ENCODE measurements at places on chromosomes 5 and 9.

GRCh38 chr9:115495052-115495635 is 377.2 kb upstream of the TNC start:
- DNase-seq: no peak

- peak; percentile 72 for DNase-seq
Measured at GRCh38 chr9:503881-504852, 289.5 kb downstream of the DOCK8 start.

DNA sequence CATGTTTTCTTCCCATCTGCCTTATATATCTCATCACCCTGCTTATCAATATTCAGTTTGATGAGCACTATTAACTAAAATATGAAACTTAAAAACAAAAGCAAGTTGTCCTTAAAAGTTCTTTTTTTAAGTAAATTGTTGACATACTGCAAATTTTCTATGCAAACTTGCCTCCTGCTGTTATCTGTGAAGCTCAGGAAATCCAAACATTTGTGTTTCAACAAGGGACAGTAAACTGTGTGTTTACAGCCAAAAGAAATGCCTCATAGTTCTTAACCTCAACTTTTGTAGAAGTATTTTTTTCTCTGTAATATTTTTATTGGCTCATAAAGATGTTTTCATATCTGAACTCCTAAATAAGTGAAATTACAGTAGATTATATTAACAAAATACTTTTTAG is 7.7 kb upstream of the TTC23L start:
- no peak for DNase-seq

DNA sequence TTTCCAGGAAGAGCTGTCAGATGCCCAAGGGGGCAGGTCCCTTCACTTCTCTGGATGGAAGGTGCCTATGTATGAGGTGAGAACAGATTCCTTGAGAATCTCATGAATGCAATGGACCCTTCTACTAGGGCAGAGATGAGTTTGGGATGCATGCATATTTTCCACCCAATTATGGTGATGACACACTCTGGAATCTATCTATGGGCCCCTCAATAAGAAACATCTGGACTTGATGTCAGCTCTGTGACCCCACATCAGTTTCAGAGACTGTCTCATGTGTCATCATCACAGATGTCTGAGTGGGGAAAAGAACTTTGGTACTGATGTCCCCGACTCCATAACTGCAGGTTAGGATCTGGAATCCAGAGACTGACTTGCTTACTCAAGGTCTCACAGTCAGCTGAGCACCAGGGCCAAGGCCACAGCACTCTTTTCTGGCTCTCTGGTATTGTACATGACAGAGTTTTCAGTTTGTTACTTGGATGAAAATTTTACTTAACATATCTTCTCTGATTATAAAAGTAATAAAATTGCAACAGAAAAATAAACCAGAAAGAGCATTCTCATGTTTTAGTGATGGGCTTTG is 177.0 kb downstream of the DCP2 start:
- DNase-seq: no peak

- no peak for DNase-seq
Measured at GRCh38 chr5:115274584-115274983, 11.9 kb upstream of the PGGT1B start.

- DNase-seq: peak; percentile 28
Measured at GRCh38 chr9:35258660-35259474, 97.1 kb downstream of the UNC13B start.

- no peak for DNase-seq
Measured at GRCh38 chr9:81519816-81520495, 169.4 kb downstream of the TLE1 start.

DNA sequence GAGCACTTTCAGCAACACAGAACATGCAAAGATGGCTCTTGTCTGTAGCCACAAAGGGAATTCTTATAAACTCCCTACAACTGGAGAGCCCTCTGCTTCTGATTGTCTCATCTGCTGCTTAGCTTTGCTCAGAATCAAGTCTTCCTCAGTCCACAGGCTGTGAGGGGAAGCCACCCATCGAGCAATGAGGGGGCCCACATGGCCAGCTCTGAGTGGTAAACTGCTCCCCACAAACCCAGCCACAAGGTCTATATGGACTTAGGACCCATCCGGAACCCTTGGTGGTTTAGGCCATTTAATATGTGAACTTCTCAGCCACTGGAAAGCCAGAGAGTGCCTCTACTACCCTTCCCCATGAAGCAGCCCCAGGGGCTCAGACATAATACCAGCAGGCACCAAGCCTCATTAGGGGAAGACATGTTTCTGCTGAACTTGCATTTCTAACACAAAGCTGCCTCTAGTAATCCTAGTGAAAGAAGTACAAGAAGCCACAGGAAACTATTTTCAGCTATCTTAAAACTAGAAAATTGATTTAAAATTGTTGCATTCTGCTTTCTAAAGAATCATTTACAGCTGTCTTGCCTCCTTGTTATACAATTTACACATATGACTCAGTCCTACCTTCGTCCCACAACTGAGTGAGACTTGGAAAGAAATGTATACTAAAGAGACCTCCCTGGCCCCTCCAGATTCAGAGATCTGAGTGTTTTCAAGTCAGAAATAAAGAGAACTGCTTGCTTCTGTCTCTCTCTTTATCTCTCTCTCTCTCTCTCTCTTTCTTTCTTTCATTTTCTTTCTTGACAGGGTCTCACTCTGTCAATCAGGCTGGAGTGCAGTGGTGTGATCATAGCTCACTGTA is 90.2 kb downstream of the ESM1 start:
- DNase-seq: no peak

DNA sequence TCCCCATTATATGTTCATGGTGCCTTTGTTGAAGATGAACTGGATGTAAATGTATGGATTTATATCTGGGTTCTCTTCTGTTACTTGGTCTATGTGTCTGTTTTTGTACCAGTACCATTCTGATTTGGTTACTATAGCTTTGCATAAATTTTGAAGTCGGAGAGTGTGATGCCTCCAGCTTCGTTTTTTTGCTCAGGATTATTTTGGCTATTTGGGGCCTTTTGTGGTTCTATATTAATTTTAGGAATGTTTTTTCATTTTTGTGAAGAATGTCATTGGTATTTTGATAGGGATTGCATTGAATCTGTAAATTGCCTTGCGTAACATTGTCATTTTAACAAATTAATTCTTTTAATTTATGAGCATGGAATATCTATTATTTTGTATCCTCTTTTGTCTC is 36.6 kb upstream of the ZNF366 start:
- DNase-seq: no peak

DNA sequence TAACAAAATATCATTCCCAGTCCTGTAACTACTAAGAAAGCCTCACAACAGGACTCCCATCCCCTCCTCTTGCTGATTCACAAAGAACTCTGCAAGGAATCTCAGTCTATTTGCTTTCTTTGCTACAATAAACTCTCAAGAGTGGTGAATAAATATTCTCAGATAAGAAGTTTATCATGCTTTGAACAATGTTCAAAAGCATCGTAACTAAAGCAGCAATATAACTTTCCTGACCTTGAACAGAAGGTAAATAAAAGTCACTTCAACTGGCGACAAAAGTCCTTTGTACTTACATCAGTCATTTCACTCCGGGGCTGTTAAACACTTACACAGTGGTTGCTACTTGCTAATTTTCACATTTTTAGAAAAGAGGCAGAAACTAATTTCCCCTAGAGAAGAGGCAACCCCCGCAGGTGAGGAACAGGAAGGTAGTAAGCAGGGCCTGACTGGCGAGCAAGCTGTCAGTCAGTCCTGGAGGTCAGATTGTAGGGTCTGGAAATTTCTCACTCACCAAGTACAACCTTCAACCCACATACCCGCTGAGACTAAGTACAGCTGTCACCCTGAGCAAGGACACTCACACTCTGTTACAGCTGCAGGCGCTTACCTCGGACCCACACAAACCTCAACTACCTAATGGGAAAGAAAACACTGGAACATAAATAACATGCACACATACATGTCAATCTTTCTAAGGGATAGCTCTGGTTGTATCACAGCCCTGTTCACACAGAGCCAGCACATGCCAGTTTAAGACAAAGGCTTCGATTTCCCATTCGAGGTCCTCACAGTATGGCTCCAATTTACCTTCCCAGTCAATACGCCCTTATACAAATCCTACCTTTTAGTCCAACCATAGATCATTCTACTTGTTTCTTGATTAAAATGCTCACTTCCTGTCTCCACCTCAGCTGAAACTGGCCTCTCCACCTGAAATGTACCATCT is 104.6 kb upstream of the RETREG1 start:
- DNase-seq: no peak

GRCh38 chr5:96198356-96199058 is 234.5 kb downstream of the PCSK1 start:
- no peak for DNase-seq

DNA sequence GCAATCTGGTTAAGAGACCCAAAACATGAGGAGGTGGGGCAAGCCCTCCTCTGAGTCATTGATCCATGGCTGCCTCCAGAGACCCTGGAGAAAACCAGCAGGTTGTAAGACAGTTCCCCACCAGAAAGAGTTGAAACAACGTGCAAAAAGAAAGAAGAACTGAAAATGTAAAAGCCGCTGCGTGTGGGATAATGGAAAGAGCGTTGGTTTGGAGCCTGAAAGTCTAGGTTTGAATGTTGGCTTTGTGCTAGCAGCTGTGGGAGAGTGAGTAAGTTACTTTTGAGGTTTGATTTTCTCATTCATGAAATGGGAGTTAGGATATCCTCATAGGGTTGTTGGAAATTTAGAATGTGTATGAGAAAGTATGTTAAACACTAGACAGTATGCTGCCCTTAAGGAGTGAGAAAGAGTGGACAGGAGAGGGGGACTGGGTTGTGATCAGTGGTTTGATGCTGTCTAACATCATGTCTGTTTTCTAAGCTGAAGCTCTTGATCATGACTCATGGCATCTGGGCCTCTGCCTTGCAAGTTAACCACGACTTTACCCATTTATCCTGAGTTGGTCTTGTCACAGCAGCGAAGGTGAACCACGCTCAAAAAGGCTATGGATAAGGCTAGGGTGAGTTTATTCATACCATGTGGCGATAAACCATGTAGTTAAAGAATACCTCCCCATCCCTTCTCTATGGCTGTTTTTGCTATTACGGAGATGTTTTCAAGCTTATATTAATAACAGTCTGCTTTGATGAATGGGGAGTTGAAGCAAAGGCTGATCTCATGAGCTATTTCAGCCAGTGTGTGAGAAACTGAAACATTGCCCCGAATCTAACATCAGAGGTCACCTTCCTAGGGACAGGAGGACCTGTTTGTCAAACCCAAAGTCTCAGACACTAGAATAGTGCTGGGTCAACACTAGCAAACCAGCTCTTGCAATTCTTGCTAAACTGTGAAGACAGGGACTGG is 41.3 kb downstream of the ZNF366 start:
- DNase-seq: no peak

- DNase-seq: no peak
Measured at GRCh38 chr5:1727571-1727970, 72.1 kb downstream of the MRPL36 start.

DNA sequence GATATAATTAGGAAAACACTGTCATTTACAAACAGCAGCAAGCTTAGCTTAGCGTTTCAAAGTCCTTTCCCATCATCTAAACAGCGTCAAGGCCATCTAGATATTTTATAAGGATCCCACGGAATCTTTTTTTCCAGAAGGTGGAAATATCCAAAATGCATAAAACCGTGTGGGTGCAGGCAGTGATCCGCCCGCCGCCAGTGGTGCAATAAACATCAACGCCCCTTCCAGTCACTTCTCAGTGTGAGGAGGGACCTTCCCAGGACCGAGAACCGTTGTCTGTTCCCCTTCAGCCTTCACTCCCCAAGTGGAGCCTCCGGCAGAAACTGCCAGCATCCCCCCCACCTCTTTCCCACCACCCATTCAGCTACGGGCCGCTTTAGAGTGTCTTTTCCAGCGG is 22.9 kb downstream of the OLFM1 start:
- no peak for DNase-seq

DNA sequence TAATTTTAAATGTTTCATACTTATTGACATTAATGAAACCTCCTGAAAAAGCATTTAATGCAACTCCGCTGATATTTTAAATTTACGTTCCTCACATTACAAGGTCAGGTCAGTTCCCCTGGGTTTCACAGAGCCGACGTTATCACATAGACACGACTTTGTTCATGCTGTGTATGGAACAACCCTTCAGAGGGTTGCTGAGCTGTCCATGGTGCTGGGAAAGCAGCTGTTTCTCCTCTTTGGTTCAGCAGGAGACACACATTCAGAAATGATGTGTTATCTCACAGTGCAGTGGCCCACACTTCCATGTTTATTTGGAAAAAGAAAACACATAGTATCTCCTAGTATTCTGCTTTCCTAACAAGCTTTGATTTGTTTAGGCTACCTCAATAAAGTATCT is 53.5 kb downstream of the PPP2R2B start:
- DNase-seq: no peak

DNA sequence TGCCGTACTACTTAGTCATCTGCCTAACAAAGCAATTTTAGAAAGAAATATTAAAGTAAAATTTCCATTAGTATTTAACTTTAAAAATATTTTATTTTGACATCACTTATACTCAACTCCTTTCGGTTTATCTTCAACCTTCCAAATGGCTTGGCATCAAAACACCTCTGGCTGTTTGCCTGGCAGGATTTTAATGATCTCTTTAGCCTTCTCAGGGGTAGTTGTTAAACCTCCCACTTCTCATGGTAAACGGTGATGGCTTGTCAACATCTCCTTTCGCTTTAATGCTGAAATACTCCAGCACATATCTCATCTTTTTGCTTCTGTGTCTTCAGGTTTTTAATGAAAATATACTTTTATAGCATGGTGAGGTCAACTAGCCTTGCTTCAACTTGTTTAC is 747.1 kb downstream of the CETN3 start:
- DNase-seq: no peak

DNA sequence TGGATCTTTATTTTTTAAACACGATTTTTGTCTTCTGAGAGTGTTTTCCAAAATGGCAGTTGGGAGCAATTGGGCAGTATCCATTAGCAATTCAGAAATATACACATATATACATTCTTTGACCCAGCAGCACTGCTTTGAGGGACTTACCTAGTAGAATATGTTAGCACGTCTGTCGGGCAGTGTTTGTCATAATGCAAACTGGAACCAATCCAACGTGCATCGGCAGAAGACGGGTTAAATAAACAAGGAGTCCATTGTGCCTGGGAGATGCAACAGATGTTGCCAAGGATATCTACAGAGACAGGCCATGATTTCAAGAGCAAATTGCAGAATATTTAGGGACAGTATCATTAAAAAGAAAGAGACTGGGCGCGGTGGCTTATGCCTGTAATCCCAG is 107.0 kb downstream of the COL5A1 start:
- no peak for DNase-seq

- DNase-seq: peak; percentile 36
Measured at GRCh38 chr5:91162534-91163381, 220.4 kb downstream of the ARRDC3 start.

- no peak for DNase-seq
Measured at GRCh38 chr9:111144741-111145140, 106.5 kb upstream of the LPAR1 start.
